Common myeloid progenitor, CD34-positive (primary cell): ENCODE measurements at places on chromosomes 2 and 18.

DNA sequence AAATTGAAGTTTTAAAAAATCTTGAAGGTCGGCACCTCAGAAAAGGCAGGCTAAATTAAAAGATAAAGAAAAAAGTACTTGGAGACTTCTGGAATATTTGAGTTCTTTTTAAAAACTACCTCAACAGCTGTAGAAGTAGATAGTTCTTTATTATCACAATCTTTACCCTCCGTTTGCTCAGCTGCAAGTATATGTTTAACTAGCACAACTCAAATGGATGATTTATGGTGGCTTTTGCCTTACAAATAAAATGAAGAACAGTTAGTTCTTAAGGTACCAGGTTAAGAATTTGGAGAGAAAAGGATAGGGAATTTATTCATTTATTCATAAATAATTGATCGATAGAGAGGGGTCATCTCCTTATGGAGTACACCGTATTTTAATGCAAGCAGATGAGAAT is 237.6 kb upstream of the FOSL2 start:
- no peak overlapping the region for H3K4me3 ChIP-seq
- H3K27me3 ChIP-seq: no peaks in the 10 kb centered on the region
- DNase-seq: no peak
- H3K27ac ChIP-seq: no peak overlapping the region
- H3K36me3 ChIP-seq: peaks cover 4% of the 10 kb centered on the region

DNA sequence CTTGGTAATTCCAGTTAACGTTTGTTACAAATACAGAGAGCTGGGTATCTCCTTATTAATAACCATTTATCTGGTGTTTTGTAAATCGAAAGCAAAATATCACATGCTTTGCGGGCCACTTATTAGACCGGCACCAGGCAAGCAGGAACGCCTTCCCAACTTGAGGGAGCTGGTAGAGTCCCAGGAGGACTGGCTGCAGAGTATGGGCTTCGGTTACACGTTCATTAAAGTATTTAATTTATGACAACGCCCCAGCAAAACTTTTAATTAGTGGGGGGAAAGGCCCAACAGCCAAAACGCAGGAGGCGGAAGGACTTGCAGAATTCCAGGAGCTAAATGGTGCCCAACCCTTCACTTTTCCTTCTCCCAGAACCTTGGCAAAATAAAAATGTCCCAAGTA is 3.7 kb downstream of the SMAD7 start:
- no peak overlapping the region for H3K27ac ChIP-seq
- peaks cover 7% of the 10 kb centered on the region for H3K27me3 ChIP-seq
- no peak overlapping the region for H3K4me3 ChIP-seq
- DNase-seq: no peak

- H3K27me3 ChIP-seq: no peaks in the 10 kb centered on the region
- H3K27ac ChIP-seq: no peak overlapping the region
- H3K4me3 ChIP-seq: no peak overlapping the region
- no peaks in the 10 kb centered on the region for H3K36me3 ChIP-seq
These were observed 93.6 kb upstream of the TMEFF2 start for GRCh38 chr2:192288295-192288694.

DNA sequence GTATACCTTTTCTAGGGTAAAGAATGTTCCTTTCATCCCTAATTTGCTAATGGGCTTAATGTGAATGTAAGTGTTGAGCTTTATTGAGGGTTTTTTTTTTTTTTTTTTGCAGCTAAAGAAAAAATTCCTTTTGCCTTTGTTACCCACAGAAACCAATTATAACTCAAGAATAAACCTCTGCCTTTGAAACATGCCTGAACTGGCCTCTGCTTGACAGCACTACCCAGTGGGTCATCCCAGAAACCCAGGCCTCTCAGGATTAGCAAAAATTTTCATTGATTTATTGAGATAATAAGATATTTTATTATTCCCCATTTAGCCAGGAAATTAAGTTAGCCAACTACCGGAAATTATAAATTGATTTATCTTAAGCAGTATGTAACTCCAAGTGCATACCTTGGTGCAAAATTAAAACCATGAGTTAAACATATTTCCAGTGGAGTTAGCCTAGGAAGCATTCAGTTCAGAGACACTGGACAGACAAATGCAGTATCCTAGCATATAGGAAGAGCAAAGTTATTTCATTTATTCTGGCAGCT is 67.0 kb upstream of the RASGRP3 start:
- H3K4me1 ChIP-seq: no peaks in the 10 kb centered on the region
- no peaks in the 10 kb centered on the region for H3K27me3 ChIP-seq
- no peak overlapping the region for H3K4me3 ChIP-seq
- DNase-seq: no peak
- H3K36me3 ChIP-seq: no peaks in the 10 kb centered on the region

DNA sequence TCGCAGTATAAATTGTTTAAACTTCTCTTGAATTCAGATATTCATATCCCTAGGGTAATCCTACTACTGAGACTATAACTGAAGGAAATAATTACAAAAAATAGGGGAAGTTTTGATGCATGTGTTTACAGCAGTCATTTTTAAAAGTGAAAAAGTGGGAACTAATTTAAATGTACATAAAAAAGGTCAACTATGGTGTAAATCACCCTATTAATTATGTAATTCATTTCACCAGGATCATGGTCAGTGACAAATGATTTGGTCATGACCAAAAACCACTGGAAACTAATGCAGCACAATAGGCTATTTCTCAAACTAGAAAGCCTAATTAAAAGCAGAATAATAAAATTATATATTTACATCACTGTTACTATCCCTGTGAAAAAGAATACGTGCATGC is 5.0 kb upstream of the CNGA3 start:
- peaks cover 31% of the 10 kb centered on the region for H3K27me3 ChIP-seq
- no peaks in the 10 kb centered on the region for H3K36me3 ChIP-seq
- peaks cover 2% of the 10 kb centered on the region for H3K4me1 ChIP-seq
- no peak overlapping the region for H3K27ac ChIP-seq
- no peak overlapping the region for H3K4me3 ChIP-seq

- no peak for DNase-seq
- no peak overlapping the region for H3K4me3 ChIP-seq
- no peaks in the 10 kb centered on the region for H3K4me1 ChIP-seq
- H3K27ac ChIP-seq: no peak overlapping the region
These were observed 412.8 kb downstream of the CMPK2 start for GRCh38 chr2:6452702-6453481.

DNA sequence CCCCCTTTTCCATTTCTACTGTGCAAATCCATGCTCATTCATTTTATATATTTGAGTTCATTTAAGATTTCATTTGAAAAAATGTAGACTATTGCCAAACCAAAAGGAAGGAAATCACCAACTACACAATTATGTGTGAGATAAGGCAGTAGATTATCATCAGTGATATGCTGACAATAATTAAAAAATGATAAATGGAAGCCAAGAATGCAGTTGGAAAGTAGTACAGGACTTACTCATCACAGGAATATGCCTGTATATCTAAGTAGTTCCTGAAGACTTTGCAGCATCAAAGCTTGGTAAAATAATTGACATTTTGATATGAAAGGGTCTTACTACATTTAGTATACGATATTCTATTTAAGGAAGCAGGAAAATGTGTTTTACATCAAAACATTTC is 166.1 kb upstream of the OTX1 start:
- no peaks in the 10 kb centered on the region for H3K36me3 ChIP-seq
- no peak overlapping the region for H3K4me3 ChIP-seq
- H3K27me3 ChIP-seq: no peaks in the 10 kb centered on the region

GRCh38 chr2:96449174-96449573 is 56.0 kb downstream of the NEURL3 start:
- H3K4me3 ChIP-seq: no peak overlapping the region
- H3K27ac ChIP-seq: no peak overlapping the region
- H3K27me3 ChIP-seq: no peaks in the 10 kb centered on the region
- no peaks in the 10 kb centered on the region for H3K4me1 ChIP-seq

- no peaks in the 10 kb centered on the region for H3K4me1 ChIP-seq
- no peak overlapping the region for H3K27ac ChIP-seq
- H3K4me3 ChIP-seq: no peak overlapping the region
- no peaks in the 10 kb centered on the region for H3K27me3 ChIP-seq
These were observed 90.3 kb downstream of the ROCK2 start for GRCh38 chr2:11254100-11254536.

DNA sequence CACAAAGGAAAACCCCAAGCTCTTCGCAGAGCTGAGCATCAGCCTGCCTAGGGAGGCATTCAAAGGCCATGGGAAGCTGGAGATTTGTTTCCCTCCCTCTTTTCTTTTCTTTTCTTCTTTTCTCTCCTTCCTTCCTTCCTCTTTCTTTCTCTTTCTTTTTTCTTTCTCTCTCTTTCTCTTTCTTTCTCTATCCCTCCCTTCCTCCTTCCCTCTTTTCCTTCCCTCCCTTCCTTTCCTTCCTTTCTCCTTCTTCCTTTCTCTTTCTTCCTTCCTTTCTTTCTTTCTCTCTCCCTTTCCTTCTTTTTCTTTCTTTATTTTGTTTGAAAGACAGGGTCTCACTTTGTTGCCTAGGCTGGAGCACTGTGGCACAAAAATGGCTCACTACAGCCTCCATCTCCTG is 168.4 kb upstream of the ARL4C start:
- no peaks in the 10 kb centered on the region for H3K27me3 ChIP-seq
- no peaks in the 10 kb centered on the region for H3K36me3 ChIP-seq
- no peaks in the 10 kb centered on the region for H3K4me1 ChIP-seq
- H3K4me3 ChIP-seq: no peak overlapping the region
- H3K27ac ChIP-seq: no peak overlapping the region

DNA sequence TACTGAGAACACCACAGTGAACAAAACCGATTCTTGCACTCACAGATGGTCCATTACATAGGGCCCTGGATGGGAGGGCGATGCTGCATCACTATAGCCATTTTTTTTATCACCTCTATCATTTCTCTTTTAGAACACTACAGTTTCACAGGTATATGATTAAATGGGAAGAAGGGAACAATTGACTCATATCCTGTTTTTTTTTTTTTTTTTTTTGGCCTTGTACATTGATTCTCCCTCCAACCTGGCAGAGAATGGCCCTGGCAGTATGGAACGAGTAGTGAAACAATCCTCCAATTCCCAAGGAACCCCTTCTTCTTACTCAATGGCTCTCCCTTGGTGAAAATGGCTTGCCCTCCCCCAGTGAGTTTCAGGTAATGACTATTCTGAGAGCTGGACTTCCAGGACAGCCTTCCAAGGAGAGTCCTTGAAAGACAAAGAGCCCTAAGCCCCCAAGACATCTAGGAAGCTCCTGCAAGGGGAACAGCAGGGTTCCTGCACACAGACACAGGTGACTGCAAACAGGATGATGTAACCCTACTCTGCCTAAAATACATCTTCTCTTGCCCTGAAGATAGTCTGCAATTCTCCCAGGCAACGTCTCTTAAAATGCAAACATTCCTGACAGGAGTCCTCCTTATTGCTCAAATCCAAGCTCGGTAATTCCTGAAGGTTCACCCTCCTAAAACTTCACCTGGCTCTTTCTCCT is 405.4 kb downstream of the SETBP1 start:
- no peaks in the 10 kb centered on the region for H3K27me3 ChIP-seq
- no peak overlapping the region for H3K27ac ChIP-seq
- DNase-seq: no peak

DNA sequence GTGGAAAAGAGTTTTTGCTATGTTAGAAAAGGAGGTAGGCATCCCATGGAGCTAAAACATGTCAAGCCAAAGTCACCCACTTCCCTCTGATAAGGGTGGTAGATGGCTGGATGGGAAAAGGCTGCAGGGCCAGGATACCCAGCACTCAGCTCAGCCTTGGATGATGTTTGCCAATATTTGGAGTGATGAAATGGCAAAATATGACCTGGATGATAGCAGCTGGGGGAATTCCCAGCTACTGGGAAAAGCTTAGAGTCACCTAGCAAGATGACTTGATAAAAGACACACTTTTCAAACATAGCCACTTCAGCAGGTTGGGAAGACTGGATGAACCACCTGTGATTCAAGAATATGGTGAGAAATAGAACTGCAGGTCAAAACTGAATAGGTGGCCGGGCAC is 10.1 kb downstream of the RFX8 start:
- no peak for DNase-seq
- no peak overlapping the region for H3K27ac ChIP-seq
- no peaks in the 10 kb centered on the region for H3K36me3 ChIP-seq

DNA sequence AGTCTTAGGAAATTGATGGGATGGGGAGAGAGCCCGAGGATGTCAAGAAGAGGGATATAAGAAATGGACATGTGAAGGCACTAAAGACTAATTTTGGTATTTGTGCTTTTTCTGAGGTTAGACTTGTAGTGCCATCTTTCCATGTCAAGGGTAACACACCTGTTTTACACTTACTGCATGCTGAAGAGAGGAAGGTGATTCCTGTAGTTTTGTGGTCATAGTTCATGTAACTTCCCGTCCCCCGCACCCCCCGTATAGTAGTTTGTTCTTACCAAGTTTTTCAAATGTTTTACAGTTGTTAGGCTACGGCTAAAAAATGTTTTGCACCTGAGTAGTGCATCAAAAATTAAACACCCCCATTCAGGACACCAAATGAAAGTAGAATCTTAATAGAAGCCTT is 73.8 kb downstream of the CLIP4 start:
- peaks cover 12% of the 10 kb centered on the region for H3K4me1 ChIP-seq
- peak; percentile 89 for DNase-seq
- H3K36me3 ChIP-seq: no peaks in the 10 kb centered on the region
- no peaks in the 10 kb centered on the region for H3K27me3 ChIP-seq
- H3K4me3 ChIP-seq: no peak overlapping the region

- H3K27ac ChIP-seq: no peak overlapping the region
- peaks cover 16% of the 10 kb centered on the region for H3K4me1 ChIP-seq
- H3K27me3 ChIP-seq: no peaks in the 10 kb centered on the region
- no peaks in the 10 kb centered on the region for H3K36me3 ChIP-seq
These were observed 143.3 kb upstream of the CAB39 start for GRCh38 chr2:230569298-230569697.

- DNase-seq: no peak
- H3K4me1 ChIP-seq: no peaks in the 10 kb centered on the region
- H3K36me3 ChIP-seq: no peaks in the 10 kb centered on the region
- H3K27me3 ChIP-seq: peaks cover 3% of the 10 kb centered on the region
These were observed 471.9 kb upstream of the TNP1 start for GRCh38 chr2:217331523-217332416.

DNA sequence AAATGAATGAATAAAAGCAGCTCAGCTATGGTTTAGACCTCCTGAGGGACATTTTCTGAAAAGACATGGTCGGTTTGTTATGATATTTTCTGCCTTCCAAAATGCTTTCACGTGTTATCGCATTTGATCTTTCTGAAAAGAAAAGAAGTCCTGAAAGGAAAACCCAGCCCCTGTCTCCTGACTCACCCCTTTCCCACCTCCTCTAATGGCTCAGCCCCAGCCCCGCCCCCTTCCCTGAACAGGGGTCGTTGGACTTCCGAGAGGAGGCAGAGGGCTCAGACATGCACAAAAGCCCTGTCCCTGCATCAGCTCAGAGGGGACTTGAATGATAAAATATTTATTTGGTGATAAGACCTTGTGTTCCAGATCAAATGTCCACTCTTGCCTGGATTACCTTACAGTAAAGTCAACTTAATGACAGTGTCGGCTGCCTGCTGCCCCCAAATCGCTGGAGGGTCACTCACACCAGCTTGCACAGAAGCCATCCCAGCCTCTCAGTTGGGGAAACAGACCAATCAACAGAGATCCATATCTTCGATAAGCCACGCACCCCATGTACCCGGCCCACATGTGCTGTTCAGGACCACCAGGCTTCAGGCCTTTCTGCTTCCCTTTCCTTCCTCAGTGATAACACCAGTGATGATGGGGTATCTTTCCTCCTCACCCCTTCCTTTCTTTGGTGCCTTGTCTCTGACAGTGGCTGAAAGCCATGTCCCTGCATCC is 69.6 kb downstream of the CLHC1 start:
- no peak overlapping the region for H3K27ac ChIP-seq
- peaks cover 25% of the 10 kb centered on the region for H3K4me1 ChIP-seq
- H3K27me3 ChIP-seq: no peaks in the 10 kb centered on the region
- DNase-seq: no peak

GRCh38 chr2:45446016-45446415 is 165.1 kb downstream of the SRBD1 start:
- no peak for DNase-seq
- no peaks in the 10 kb centered on the region for H3K4me1 ChIP-seq
- no peak overlapping the region for H3K4me3 ChIP-seq
- H3K27ac ChIP-seq: no peak overlapping the region
- H3K36me3 ChIP-seq: no peaks in the 10 kb centered on the region
